ENCODE measurements at places on chromosomes 1 and 21. TPM values are rescaled to one million over a fixed set of nuclear protein-coding genes. Genes with fewer than 3 reads are reported as not detected.

DNA sequence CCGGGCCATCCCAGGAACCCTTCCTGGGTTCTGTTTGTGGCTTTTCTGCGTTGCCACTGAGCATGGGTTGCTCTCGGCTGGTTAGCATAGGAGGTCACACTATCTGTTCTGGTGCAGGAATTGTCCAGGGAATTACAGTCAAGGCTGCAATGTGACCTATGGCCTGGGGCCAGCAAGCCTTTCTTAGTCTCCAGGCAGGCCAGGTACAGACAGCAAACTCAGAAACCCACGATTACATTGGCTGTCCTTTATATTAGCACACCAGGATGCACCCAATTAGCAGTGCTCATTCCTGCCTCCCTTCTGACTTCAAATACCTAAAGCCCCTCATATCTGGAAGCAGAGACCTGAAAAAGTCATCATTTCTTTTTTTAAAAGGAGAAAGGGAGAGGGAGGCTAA lies 55.2 kb downstream of the CD247 start:
- DNase-seq, result no peak

DNA sequence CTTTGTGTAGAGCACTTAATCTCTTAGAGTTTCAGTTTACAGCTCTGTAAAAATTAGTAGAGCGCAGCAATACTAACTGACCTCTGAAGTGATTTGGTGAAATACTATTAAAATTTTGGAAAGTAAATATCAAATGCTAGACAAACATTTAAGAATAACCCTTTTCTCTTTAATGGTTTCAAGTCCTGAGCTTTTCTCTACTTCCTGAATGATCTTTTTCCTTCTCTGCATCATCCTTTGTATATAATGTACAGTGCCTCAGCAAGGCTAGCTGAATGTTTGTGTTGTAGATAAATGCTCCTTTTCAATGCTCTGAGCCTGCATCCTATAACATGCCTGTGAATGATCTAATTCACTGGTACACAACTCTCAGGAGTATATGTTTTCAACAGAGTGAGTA lies 272.9 kb downstream of the ADGRL2 start:
- DNase-seq, result no peak

DNA sequence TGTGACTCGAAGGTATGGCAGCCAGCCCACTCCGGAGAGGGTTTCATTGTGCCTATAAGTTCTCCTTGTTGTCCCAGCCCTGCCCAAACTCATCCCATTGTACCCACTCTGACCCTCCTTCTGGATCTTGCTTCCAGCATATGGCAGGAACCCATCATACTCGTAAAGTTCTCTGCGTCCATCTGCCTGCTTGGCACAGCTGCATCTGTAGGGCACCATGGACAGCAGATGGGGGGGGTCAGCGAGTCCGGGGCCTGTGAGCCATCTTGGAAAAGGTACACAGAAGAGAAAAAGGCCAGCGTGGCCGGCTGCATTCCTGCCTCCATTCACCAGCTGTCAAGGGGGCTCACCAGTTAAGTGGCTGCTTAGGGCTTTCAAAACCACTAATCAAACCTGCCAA lies 94.9 kb upstream of the IGSF21 start:
- DNase-seq, result no peak

- no peak for DNase-seq
Measured at GRCh38 chr1:228812961-228813360, 77.7 kb downstream of the RHOU start.

GRCh38 chr21:44602463-44602850 lies 2.1 kb downstream of the KRTAP10-7 start:
- no peak for DNase-seq

GRCh38 chr1:1082776-1083415 lies 8.8 kb upstream of the RNF223 start:
- no peak for DNase-seq

- no peak for DNase-seq
Measured at GRCh38 chr1:195872376-195872775, 735.9 kb downstream of the KCNT2 start.

DNA sequence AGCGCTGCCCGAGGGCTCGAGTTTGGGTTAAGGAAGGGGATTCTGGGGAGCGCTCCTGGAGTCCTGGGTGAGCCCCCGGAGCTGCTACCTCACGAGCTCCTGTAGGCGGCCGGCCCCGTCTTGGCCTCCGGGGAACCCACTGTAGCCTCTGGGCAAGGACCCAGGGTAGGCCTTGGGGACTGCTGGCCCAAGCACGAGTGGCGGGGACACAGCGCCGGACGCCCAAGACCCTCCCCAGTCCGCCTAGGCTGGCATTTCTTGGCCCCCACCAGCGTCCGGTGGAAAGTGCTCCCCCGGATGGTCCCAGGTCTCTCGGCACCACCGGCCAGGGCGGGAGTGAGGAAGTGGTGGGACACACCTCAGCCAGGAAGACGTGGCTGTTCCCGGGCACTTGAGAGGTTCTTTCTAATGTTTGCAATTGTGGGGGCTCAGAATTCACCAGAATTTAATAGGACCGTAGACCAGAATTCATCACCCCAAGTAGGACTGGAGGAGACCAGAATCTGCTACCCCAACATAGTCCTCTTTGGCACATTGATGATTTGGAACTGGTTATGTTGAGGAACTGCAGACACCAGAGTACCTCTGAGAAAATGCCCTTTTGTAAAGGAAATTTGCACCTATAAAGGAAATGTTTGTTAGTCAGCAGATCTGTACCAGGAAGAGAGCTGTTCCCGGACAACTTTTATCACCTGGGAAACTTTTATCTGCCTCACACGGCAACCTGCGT lies 622 bp upstream of the TMPRSS2 start:
- DNase-seq, result no peak

- no peak for DNase-seq
Measured at GRCh38 chr1:63363014-63363413, 4.4 kb upstream of the ALG6 start.

DNA sequence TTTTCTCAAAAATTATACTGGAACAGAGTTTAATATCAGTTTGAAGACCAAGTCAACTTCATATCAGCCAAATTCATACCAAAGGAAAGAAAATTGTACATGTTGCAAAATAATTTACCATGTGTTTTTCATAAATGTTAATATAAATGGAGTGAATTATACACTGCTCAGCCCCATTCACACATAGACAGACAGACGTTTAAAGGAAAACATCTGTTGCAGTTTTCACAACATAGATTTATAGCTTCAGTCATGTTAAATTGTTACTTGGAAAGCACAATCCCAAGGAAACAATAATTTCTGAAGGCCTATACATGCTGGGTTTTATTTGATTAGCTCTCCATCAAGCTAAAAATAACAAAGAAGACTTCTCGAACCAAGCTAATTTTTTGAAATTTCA lies 27.8 kb upstream of the HYI start:
- no peak for DNase-seq

- DNase-seq, result no peak
Measured at GRCh38 chr1:33698361-33699035, 165.4 kb upstream of the HMGB4 start.

DNA sequence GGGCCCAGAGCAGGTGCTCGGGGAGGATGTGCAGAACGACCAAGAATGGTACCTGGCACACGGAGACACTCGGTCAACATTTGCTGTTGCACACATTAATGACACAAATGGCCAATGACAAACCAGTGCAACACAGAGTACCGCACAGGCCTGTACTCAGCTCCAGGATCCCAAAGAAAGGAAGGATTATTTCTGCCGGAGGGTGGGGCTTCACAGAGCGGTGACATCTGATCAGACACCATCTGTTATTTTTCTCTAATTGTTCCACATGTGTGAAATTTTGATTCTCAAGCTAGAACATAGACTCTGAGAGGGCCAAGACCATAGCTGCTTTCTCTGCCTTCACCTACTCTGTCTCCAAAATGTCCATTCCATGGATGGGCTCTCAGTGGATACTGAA lies 100.4 kb downstream of the MRPL37 start:
- DNase-seq, result no peak

DNA sequence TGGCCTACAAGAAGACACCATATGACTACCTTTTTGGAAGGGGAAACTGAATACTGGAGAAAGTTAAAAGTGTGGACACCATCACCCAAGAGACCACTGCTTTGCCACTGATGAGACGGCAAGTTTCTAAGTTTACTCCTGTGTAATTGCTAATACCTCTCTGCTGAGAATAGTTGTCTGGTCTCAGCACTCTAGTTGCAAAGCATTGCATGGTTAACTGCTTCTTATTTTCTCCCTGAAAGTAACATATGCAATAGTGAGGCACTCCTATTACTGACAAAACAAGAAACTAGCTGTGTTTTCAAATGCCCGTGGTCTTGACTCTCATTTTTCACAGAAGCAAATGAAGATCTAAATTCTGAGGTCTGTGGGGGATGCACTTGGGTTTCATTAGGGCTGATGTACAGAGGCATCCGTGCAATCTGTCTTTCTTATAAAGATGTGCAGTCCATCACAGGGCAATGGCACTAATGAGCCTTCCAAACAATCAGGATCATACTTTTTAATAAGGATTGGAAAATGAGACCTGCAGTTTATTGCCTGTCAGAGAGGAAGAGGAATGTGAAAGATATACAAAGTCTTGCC lies 62.9 kb downstream of the IFI44 start:
- DNase-seq, result no peak

DNA sequence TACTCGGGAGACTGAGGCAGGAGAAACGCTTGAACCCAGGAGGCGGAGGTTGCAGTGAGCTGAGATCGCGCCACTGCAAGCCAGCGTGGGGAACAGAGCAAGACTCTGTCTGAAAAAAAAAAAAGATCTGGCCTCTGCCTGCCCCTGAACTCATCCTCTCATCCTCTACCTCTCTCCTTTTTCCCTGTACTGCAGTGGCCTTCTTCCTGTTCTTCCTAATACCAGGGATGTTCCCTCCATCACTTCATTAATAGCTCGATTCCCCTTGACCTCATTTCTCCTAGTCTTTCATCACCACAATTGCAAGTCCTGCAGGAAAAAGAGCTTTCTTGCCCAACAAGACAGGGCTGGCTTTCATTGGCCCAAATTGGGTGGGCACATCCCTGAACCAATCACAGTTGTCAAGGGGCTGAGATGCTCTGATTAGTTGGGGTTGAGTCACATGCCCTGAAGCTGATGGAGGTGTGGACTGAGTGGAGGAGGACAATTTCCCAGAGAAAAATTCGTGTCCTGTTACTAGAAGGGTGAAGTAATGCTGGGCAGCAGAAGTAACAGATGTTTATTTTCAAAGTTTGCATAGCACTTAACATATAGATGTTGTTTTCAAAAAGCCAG lies 86.8 kb upstream of the PUM1 start:
- DNase-seq, result no peak

GRCh38 chr1:80211691-80212380 lies 1205.3 kb upstream of the ADGRL4 start:
- DNase-seq, result no peak

- no peak for DNase-seq
Measured at GRCh38 chr1:54390655-54391054, 15.5 kb downstream of the SSBP3 start.

GRCh38 chr1:65360648-65361047 lies 51.3 kb downstream of the DNAJC6 start:
- no peak for DNase-seq

DNA sequence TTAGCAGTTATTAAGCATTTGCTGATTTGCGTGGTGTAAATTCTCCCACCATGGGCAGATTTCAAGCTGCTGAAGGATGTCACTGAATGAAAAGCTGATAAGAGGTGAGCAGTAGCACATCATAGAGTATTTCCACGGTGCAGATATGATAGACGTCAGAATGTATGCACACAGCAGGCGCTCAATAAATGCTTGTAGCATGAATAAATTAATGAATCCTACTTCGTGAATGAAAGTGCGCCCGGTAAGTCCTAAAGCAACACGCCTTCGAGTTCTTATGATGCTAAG lies 510 bp upstream of the UBIAD1 start:
- DNase-seq, result no peak

The IL22RA1 gene
- total RNA-seq, result 0.08 TPM

The DYNLT5 gene
- not detected for total RNA-seq

The EXO1 gene
- total RNA-seq, result 35.0 TPM

The TGFBR3 gene
- total RNA-seq, result 18.6 TPM

The CHI3L2 gene
- total RNA-seq, result 95.0 TPM

The VANGL1 gene
- 10.6 TPM for total RNA-seq

The NR5A2 gene
- total RNA-seq, result 0.21 TPM

The NKAIN1 gene
- total RNA-seq, result not detected

The RHD gene
- not detected for total RNA-seq

The CDC42SE1 gene
- 94.2 TPM for total RNA-seq

The TNFRSF4 gene
- 6.5 TPM for total RNA-seq

The AKNAD1 gene
- not detected for total RNA-seq
